GM23338 (cell line): ENCODE measurements at places on chromosomes 2 and 18. TPM values are rescaled to one million over a fixed set of nuclear protein-coding genes. Genes with fewer than 3 reads are reported as not detected.
A peak's percentile ranks its signal among the peaks of the same experiment; 100 is the strongest.

DNA sequence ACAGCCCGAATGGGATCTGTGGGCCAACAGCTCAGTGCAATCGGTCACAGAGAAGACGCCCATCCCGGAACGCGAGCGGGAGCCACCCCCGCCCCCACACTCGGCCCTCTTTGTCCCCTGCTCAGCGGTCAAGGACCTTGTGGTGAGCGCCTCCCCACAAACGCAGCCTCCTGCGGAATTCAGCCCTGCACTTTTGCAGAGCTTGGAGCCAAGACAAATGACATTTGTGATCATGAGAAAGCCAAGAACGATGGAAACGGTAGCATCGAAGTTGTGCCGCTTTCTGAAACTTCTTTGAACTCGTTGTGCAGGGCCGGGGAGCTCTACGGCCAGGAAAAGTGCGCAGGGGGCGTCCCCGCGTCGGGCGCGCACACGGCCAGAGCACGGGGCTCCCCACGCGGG lies 6.7 kb upstream of the SALL3 start:
- DNase-seq = peak; percentile 40

DNA sequence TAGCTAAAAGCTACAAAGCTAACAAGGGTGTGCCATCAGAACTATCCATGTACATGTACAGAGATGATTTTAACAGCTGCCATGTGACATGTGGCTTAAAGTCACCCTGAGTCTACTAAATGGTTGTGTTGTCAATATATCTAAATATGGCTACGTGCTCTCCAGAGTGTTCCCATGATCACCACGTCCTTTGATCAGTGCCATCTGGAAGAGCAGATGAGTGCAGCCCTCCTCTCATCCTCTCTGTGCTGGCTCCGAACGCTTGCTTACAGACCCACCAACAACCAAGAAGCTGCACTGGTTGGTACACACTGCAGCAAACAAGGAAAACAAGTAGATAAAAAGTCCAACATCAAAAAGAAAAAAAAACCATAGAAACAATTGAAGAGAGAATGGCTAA lies 88.6 kb upstream of the NARS1 start:
- no peak for DNase-seq

- peak; percentile 30 for DNase-seq
Observed at GRCh38 chr2:208006337-208006736, 19.0 kb downstream of the PLEKHM3 start.

GRCh38 chr2:13662055-13662454 lies 945.3 kb downstream of the TRIB2 start:
- DNase-seq = no peak

- DNase-seq = no peak
Observed at GRCh38 chr2:232540441-232541041, 1.0 kb downstream of the CHRNG start.

DNA sequence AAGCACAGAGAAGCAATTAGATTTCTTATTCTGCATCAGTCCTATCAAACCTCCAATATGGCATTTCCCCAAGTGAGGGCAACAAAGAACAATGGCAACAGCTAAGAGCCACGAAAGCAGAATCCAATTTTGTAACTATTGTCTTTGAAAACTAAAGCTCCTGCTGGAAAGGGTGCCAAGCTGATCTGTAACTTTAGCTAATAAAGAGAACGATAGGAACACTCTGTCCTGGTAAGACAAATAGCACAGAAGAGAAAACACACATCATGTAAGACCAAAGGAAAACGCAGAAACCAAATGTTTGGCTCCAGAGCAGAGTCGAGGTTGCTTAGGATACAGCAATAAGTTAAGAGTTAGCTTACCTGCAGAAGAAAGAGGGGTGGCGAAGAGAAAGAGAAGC lies 160.5 kb downstream of the STK39 start:
- DNase-seq = no peak

DNA sequence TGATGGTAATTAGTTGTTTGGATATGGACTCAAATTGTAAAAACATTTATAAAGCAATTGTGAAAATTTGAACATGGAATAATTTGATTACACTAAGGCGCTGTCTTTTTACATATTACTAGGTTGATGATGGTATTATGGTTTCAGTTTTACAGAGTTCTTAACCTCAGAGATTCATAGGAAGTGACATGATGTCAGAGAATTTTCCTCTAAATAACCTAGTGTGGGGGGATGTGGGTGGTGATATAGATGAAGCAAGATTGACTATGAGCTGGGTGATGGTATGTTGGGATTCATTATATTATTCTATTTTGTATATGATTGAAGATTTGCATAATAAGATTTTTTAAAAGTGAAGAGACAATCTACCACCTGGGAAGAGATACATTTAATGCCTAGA lies 45.9 kb upstream of the ATP5MC3 start:
- DNase-seq = no peak

DNA sequence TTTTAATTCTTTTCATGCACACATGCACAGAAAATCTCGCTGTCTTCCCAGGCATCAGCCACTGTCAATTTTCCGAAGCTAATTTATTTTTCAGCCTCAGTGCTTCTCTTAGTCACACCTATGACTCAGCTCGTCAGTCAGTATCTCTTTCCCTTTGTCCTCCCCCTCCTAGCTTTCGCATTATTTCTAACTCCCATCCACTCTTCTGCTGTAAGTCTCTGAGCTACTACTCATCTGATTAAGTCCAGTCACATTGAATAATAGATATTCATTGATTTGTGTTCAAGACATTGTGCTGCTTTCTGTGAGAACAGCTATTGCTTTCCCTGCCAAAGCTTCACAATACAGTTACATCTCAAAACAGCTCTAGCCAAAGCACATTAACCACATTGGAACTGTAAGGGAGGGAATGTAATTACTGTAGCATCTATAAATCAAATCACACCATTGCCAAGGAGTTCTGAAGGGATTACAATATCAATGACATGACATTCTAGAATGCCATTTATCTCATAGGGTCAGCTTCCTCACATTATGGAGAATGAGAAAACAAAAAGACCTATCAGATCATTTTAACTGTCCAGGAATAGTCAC lies 89.4 kb downstream of the SCN3A start:
- no peak for DNase-seq

DNA sequence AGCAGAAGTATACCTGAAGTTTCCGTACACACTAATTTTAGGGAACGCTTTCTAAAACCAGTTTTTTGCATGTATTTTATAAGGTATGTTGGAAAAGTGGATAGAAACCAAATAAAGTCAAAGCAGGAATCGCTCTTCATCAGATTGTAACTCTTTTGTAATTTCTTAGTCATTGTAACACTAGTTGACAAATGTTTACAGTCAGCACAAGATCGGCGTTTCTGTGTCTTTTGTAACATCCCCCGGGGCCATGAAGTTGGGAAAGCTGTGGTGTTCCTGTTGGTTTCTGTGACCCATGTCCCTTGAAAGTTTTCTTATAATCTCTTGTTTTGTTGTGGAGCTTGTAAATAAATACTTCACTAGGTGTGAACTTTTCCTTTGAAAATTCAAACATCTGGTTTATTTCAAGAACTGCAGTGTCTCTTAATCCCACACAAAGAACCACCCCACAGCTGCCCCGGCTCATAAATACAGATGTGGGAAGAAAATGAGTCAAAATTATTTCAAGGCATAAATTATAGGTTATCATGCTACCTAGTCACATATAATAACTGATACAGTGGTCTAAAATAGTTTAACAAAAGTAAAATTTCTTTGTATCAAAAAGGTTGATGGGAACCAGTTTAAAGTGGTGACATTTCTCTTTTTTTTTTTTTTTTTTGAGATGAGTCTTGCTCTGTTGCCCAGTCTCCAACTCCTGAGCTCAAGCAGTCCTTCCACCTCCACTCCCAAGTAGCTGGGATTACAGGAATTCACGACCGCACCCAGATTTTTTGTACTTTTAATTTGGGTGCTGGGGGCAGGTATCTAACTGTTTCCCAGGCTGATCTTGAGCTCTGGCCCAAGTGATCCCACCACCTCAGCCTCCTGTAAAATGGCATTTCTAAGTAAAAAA lies 751 bp upstream of the NMI start:
- DNase-seq = peak; percentile 25

DNA sequence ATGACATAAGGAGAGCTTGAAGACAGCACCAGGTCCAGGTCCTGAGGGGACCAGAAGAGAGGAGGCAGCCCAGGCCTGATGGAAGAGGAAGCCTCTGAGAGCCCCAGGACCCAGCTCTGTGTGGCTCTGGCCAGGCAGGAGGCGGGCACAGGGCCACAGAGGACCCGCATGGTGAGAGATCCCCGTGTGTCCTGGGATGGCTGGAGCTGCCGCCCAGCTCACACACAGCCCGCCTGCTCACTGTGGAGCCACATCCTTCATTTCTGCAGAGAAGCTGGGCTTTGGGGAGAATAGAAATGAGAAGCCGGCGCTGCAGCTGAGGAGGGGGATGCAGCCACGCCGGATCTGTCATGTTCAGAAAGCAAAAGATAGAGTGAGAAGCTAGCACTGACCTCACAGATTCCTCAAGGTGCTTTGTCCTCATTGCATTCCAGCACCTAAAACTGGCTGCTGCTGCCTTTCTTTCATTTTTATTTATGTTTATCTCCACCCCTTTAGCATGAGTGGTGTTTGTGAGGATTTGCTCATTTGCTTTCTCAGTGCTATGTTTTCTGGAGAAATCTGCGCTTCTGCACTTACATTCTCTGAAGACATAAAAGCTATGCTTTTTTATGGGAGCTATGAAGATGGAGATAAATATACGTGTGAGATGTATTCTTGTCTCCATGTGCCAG lies 307.6 kb upstream of the MYT1L start:
- no peak for DNase-seq

GRCh38 chr18:57943723-57944122 lies 100.3 kb upstream of the NEDD4L start:
- DNase-seq = no peak

DNA sequence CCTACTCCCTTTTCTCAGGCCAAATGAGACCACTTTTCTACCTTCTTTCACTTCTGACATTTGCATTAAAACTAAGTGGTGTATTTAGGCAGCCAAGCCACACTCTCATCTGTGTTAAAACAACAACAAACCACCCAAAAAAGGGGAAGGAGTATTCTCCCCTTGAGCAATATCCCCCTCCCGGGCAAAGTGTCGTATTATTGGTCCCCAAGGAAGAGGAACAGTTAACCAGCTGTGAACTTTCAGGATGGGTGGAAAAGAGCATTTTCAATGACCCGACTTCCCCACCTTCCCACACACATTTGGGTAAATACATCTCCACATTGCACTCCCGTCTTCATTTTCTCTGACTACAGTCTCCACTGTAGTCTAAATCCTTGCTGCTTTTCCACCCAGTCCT lies 44.3 kb downstream of the FEZ2 start:
- no peak for DNase-seq

DNA sequence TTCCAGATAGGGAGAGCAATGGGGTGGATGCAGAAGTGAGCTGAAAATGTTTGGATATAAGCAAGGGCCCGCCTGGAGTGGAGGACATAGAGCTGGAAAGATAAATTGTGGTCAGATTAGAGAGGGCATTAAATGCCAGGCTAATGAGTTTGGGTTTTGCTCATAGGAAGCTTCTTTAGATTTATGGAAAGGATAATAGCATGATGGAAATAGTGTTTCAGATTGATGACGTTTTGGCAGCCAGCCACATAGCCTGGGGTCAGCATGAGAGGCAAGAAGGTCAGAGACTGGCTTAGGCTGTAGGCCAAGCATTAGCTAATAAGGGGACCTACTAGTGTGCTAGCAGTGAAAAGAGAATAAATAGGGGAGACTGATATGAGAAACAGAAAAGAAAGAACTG lies 321.6 kb downstream of the STK39 start:
- no peak for DNase-seq

- no peak for DNase-seq
Observed at GRCh38 chr2:11065833-11066485, 89.3 kb upstream of the SLC66A3 start.

- DNase-seq = no peak
Observed at GRCh38 chr2:15591373-15591691, 336 bp upstream of the DDX1 start.

Gene IL1R1
- 0.17 and 0.47 TPM in 2 replicates for total RNA-seq

Gene MOGAT1
- total RNA-seq = 0.89 and 0.94 TPM in 2 replicates

Gene PTMA
- 1,861 and 2,007 TPM in 2 replicates for total RNA-seq

Gene NYAP2
- total RNA-seq = not detected in 2 replicates

Gene TRABD2A
- 12.1 and 15.7 TPM in 2 replicates for total RNA-seq

Gene LHCGR
- 0.12 and 0.45 TPM in 2 replicates for total RNA-seq

Gene ZEB2
- 0.08 TPM in 1 of 2 replicates, not detected in the other for total RNA-seq

Gene UGT1A10
- 0.23 TPM in 1 of 2 replicates, not detected in the other for total RNA-seq

Gene RNF144A
- total RNA-seq = 12.5 and 14.7 TPM in 2 replicates

Gene ANKRD30B
- not detected in 2 replicates for total RNA-seq

Gene IL1F10
- total RNA-seq = not detected in 2 replicates

Gene EDAR
- not detected in 2 replicates for total RNA-seq

Gene SLC14A1
- 0.21 TPM in 1 of 2 replicates, not detected in the other for total RNA-seq

Gene SOX11
- 26.3 and 26.5 TPM in 2 replicates for total RNA-seq

Gene SERPINB4
- 1.1 and 1.2 TPM in 2 replicates for total RNA-seq
